ENCODE measurements at places on chromosomes 6 and 20.

GRCh38 chr20:59462249-59462648 is 142.1 kb upstream of the PHACTR3 start:
- DNase-seq: no peak

- DNase-seq: peak; percentile 66
Observed at GRCh38 chr6:35181933-35182612, 31.7 kb upstream of the SCUBE3 start.

GRCh38 chr20:12775041-12775440 is 233.7 kb upstream of the SPTLC3 start:
- no peak for DNase-seq

- DNase-seq: no peak
Observed at GRCh38 chr6:15453186-15453585, 207.3 kb downstream of the JARID2 start.

DNA sequence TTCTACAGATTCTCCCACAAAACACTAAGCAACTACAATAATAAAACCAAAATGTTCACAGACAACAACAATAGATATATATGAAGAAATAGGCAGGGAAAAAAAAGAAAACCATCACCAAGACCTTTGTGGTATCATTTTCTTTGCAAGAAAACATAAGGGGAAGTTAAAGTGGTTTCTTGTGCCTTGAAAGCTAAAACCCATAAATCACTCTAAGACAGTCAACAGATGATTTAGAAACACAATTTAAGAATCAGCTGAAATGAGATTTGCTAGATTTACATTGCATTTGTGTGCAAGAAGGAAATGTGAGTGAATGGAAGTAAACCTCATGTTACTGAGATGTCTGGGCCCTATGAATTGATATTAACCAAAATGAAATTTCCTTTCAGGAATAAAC is 1265.4 kb upstream of the GJE1 start:
- DNase-seq: no peak

GRCh38 chr20:62825986-62826645 is 9.3 kb downstream of the COL9A3 start:
- no peak for DNase-seq

- no peak for DNase-seq
Observed at GRCh38 chr20:64077541-64077875, 1.8 kb downstream of the RGS19 start.

DNA sequence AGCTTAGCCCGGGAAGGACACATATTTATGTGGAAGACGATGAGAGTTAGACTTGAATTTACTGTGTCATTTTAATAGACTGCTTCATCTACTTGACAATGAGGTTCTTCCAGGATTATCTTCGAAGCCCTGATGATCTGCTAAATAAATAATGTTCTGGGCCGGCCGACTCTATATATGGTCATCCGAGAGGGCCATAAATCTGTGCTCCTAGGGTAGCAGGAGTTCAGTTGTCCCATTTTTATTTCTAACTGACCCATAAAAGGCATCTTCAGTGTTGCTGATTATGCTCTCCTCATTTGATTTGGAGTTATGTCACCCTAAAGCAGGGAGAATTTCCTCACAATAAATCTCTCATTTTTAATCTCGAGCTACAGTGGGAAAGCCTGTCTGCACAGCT is 217.1 kb downstream of the SLC24A3 start:
- DNase-seq: no peak

DNA sequence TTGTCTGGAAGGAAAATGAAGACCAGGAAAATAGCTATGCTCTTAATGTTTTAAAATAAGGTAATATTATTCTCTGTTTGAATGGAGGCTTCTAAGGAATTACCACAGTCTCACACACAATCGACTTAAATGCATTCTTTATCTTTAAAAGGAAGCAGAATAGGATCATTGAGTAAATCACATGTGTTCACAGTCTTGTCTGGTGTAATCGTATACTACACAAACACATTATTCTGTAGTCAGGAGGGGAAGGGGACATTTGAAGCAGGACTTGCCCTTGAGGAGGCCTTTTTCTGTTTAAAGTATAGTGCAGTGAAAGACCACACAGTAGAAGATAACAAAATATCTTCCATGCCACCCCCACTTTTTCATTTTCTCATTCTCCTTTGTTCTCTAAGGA is 20.6 kb upstream of the REV3L start:
- DNase-seq: no peak

DNA sequence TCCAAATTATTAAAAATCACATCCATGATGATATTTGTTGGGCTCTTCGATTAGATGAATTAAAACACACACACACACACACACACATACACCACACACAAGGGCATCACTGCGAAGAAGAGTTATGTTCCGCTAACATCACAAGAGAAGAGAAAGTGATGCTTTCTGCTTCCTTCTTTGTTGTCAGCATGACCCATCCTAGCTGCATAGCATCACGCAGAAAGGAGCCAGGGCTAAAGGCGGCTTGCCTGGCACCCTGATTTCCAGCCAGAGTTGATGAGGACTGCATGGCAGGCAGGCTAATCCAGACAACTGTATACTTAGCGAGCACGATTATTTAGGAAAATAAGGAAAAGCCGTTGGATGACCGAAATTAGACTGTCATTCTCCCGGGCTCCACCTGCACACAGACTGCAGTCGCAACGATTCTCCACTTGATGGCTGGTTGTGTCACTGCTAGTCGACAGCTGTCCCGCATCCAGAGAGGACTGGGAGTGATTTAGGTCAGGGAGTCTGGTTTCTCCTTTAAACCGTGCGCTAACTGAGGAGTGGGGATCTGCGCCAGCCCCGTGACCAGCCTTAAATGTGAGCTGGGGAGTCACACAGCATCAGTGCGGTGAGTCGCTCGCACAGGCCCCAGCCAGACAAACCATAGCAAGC is 70.6 kb upstream of the SOX4 start:
- DNase-seq: no peak

GRCh38 chr20:56801971-56802755 is 173.1 kb downstream of the TFAP2C start:
- no peak for DNase-seq

GRCh38 chr6:17758119-17758518 is 51.4 kb upstream of the NUP153 start:
- no peak for DNase-seq

GRCh38 chr6:130778946-130779657 is 48.1 kb upstream of the SMLR1 start:
- DNase-seq: no peak

- no peak for DNase-seq
Observed at GRCh38 chr6:79717989-79718388, 86.9 kb downstream of the SH3BGRL2 start.

GRCh38 chr6:36039112-36039511 is 11.5 kb downstream of the MAPK14 start:
- DNase-seq: no peak

DNA sequence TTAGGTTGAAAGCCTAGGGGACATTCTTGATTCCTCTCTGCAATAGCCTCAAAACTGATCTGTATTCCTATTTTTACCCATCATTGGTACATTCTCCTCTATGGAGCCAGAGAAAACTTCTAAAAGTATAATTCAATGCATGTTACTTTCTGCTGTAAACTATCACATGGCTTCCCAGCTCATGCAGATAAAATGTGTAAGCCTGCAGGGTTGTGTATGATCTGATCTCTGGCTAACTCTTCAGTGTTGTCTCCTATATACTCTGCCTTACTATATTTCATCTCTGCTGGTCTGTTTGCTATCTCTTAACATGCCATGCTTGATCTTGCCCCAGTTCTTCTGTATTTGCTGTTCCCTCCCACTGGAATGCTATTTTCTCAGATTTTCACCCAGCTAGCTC is 323.3 kb upstream of the RSPO3 start:
- no peak for DNase-seq

GRCh38 chr6:124423621-124424020 is 538.6 kb upstream of the RNF217 start:
- DNase-seq: no peak

DNA sequence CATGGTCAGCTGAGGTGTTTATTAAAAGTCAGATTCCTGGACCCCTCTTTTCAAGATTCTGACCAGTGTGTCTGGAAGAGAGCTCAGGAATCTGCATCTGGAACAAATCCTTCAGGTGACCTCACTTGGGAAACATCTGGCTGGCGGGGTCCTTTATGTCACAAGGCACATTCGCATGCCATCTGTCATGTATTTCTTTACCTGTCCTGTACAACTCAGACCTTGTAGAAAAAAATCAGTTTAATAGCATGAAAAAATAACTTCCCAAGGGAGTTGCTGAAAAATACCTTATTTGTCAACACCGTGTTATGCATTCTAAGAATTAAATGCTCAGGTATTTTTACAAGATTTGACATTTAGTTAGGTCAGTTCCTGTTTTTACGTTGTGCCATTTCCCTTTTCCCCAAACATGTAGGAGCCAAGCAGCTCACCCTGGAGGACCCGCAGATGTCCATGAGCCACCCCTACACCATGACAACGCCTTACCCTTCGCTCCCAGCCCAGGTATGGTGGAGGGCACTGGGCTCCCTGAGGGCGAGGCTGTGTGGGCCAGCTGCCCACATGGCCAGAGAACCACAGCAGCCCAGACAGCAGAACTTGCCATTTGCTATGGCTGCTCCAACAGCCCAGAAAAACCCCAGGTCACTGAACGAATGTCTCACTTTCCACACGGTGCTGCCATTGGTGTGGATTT is 4.0 kb downstream of the IRF4 start:
- DNase-seq: no peak

DNA sequence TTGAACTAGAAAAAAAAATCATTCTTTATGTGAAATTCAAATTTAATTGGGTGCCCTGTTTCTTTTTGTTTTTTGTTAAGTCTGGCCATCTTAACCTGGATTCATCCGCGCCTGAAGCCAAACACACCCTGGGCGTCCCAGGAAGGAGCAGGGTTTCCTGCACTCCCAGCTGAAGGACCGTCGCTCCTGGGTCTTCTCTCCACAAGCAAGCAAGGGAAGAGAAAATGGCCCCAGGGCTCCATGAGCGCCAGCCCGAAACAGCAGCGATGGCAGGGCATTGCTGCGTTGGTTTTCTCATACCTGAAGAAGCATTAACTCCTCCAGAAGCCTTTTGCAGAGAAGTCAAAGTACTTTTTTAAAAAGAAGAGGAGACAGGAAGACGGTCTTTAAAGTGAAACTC is 105.4 kb upstream of the AFDN start:
- DNase-seq: no peak

DNA sequence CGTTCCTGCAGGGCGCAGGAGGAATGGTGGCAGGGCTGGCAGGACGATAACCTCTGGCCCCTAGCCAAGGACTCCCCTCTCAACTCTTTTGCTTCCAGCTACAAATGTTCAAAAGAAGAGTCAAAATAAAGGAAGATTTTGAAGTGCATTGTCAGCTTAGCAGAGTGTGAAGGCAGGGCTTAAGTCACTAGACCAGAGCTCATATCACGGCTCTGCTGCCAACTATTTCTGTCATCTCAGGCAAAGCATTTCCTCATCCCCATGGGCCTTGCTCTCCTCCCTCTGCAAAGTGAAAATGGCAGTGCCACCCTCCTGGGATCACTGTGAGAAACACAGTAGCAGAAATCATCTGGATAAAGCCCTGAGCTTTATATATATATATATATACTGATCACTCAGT is 36.7 kb downstream of the CFAP61 start:
- no peak for DNase-seq

- DNase-seq: no peak
Observed at GRCh38 chr6:33727932-33728331, 16.4 kb upstream of the UQCC2 start.

- no peak for DNase-seq
Observed at GRCh38 chr6:17820055-17820454, 113.3 kb upstream of the NUP153 start.

DNA sequence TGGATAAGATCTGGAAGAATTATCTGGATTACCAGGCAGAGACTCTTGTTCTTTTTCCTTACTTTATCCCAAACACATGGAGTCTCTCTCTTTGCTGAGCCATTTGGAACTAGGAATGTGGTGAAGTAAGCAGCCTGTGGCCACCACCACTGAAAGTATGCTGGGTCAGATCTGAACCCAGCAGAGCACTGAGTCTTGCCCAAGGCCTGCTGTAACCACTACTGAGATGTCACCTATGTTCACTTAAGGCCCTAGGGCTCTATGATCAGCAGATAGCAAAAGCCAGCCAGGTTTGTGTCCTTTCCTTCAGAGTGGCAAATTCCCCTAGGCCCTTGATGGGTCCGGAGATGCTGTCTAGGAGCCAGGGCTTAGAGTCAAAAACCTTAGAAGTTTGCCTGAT is 103.3 kb upstream of the PLN start:
- DNase-seq: no peak

- no peak for DNase-seq
Observed at GRCh38 chr6:149990661-149991471, 27.1 kb downstream of the ULBP1 start.

DNA sequence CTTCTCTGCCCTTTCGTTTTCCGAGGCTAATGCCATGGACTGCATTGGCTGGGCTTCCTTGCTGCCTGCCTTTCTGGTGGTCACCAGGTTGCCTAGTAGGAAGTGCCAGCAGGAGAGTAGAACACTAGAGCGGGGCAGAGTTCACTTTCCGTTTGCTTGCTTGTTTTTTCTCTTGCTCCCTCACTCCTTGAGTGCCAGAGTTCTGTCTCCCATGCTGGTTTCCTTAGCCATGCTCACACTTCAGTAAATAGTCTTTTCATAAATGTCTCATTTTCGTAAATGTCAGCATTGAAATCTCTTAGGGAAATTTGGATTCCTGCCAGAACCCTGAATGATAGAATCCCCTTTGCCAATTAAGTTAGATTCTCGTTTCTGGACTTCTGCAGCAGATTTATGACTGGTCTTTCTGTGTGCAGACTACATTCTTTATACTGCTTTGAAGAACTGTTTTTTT is 63.9 kb downstream of the FAM83B start:
- DNase-seq: no peak

DNA sequence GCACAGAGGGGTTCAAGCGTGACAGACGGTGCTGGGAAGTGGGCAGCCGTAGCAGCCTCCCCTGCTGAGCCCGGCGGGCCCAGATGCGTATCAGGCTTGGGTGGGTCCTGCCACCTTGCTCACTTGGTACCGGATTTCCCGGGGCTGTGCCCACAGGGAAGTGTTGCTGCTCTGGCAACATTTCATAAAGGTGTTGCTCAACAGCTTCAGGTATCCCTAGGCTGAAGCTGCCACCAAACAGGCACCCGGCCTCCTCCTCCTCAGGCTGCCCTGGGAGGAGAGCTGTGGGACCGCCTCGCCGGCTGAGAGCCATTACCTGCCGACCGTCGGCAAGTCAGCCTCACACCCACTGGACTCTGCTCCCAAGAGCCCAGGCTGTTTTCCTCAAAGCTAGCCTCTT is 11.5 kb downstream of the PSMG4 start:
- no peak for DNase-seq

- DNase-seq: no peak
Observed at GRCh38 chr20:53823121-53823764, 229.6 kb upstream of the ZNF217 start.

- DNase-seq: no peak
Observed at GRCh38 chr6:74651948-74652842, 553.7 kb downstream of the COL12A1 start.
